ENCODE measurements at places on chromosomes 3 and 15. TPM values are rescaled to one million over a fixed set of nuclear protein-coding genes. Genes with fewer than 3 reads are reported as not detected.

The GRAMD2A gene
- 0.22 TPM for total RNA-seq

The EPHA3 gene
- total RNA-seq, result not detected

The CLDN16 gene
- 0.09 TPM for total RNA-seq

The AGTR1 gene
- total RNA-seq, result 0.59 TPM

The IQCF5 gene
- not detected for total RNA-seq

The RLBP1 gene
- total RNA-seq, result not detected

The KNG1 gene
- total RNA-seq, result not detected

The TMEM202 gene
- not detected for total RNA-seq

The SEMA3G gene
- total RNA-seq, result 0.11 TPM

The CTXND1 gene
- not detected for total RNA-seq

The HHATL gene
- total RNA-seq, result not detected

Measured in A549 treated with dexamethasone at 1 μM for 4 hours (cell line).